ENCODE measurements at places on chromosomes 13 and 19.
A peak's percentile ranks its signal among the peaks of the same experiment; 100 is the strongest.

DNA sequence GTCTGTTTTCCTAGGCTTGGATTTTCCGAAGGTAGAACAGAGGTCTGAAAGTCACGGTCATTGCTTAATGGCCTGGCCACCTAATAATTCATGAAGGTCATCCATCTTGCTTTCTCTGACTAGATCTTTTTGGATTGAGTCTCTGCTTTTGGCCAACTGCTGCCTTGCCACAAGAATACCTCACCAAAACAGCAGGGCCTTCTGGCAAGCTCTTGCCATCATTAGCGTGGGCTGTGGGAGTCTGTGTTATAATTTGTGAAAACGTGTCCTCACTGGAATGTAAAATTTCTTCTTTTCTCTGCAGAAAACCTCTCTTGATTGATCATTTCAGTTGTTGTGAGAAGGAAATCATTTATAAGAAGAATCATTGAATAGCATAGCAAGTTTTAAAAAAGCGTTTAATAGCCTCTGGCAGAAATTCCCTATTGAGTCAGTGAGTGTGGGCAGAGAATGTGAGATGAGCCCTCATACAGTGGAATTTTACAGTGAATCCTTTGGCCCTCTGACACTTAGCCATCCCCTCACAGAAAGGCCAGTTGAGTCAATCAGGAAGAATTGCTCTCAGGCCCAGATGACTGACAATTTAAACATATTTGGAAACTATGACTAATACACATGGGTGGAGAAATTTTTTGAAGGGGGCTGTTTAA, 43.2 kb upstream of the ERICH6B start:
- DNase-seq = no peak

DNA sequence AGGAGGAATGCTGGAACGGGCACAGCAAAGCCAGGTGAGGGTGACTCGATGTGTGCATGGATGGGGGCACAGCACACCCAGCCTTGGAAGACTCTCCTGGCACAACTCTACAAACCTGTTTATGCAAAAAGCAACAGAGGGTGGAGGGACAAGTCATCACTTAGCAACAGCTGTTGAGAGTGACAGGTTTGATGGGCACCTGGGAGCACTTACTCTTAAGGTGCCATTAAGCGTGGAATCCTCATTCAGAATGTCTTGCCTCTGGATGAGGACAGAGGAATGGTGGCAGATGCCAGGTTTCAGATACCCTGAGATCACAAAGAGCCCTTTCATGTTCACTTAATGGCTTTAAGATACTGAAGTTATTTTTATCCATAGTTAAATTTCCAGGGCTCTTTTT, 97.0 kb downstream of the DCT start:
- DNase-seq = no peak

- no peak for DNase-seq
Measured at GRCh38 chr19:53870485-53870844, 2.8 kb downstream of the MYADM start.

DNA sequence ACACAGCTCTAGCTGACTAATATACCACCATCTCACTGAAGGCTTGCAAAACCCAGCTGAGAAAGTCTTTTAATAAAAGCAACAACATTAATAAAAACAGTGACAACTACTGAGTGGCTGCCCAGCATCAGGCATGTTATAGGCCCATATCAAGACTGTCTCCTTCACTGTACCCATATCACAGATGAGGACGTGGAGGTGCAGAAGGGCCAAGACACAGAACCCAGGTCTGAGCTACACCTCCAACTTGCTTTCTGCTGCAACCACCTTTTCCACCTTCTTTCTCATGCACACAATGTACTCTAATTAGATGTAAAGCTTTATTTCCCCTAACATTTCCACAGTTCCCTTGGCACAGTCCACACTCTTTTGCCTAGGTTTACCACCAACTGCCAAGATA, 10.7 kb upstream of the MED26 start:
- DNase-seq = no peak

GRCh38 chr19:18762125-18763023, 28.7 kb downstream of the COMP start:
- DNase-seq = peak; percentile 87

DNA sequence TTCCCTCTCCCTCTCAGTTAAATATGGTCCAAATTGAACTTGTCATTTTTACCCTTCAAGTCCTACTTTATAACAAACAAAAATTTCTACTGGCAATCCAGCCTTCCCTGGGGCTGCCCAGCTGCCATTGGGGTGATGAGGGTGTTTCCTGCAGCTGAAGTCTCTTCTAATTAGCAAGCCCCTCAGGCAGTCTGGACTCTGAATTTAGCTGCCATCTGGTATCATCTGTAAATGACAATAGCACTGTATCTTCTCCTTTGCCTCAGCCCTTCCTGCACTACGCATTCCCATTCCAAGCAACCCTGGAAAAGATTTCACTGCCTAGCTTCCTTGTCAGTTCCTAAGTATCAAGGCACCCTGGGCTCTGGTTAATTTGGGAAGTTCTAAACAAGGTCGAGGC, 331.1 kb upstream of the KLF12 start:
- no peak for DNase-seq

DNA sequence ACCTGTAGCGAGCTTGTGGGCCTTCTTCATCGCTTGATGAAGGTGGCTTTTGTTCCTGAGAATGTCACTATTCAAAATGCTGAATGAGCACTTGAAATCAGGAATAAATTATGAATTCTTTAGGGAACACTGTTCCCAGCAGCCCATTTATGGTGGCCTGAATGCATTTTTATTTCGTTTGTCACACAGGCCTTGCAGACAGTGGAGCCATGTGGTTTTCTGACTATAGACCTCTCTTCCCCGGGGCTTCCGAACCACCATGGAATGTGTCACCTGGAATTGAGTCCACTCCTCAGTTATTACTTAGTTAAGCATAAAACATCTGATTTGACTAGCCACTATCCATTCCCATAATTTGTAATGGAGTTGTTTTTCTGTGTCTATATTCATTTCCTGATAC, 396.9 kb downstream of the IRS2 start:
- no peak for DNase-seq

DNA sequence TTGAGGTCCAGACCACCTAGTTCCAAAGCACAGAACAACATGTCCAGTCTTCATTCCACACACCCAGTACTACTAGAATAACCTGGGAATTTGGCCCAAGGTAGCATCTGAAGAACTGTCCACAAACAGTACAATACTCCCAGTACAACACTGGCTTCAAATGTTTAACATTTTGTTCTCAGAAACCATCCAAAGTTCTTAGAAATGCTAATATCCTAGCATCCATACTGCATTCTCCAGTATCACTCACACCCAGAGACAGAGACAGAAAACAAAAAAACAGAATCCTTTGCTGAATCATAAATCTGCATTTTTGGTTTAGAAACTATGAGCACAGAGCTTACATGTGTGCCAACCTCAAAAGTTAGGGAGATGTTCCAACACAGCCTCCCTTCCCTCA, 490.8 kb downstream of the FOXO1 start:
- no peak for DNase-seq

Data from sigmoid colon (tissue), 7 donors.